ENCODE measurements at places on chromosomes 7 and 10.

DNA sequence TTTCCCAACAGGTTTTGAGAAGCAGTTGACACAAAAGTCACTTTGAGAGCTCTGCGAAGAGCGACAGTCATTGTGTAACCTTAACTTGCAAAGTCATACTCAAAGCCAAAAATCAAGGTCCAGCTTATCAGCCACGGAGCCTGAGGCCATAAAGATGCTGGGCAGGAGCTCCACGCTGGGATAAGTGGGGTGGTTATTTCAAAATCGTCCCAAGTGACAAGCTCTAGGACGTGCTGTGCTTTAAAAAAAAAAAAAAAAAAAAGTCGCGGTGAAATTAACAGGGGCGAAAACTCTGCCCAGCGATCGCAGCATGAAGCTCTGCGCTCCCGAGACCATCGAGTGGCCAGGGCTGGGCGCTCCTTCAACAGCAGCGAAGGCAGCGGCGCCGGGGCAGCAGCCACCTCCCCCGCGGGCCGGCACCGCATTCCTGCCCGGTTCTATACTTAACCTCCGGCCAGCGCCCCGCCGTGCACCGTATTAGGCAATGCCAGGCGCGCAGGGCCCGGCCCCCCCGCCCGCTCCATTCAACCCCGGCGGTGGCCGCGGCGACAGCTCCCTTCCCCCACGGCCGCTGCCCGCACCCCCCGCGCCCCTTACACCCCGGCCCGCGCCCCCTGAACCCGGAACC lies 657 bp downstream of the HACD1 start:
- DNase-seq: peak; percentile 13

- DNase-seq: no peak
Measured at GRCh38 chr7:42843205-42843800, 68.6 kb downstream of the C7orf25 start.

DNA sequence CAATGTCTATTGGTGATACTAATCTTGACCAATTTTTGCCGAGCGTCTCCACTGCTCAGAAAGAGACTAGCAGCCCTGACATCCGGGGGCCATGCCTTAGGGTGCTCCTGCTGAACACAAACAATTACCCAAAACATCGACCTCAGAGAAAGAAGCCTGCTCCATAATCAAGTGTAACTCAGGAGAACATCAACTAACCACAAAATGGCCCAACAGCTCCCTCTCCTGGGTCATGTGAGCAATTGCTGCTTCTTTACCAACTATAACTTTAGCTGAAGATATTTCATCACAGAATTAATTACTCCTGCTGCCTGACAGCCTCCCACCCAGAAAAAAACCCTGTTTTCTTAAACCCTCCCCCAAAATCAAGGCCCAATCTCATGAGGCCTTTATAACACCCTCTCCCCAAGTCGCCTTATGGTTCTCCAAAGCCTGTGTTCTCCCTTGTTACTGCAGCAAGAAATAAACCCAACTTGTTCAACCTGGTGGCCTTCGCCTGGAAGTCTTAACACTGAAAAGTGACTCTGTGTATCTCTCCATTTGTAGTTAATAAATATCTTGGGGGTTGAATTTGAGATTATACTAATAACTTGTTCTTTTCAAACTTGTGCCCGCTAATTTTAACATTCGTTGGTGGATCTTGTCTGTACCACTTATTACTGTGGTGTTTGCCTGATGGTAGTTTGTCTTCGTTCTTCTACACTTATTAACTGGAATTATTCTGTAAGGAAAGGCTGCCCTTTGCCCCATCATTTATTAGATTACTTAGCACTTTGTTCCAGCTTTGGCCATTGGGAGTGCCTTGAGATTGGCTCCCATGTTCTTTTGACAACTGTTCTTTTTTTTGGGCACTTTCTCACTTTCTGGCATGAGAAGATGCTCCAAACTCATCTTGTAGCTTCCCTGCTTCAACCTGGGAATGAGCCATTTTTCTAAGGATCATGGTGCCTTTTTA lies 21.2 kb upstream of the RAMP3 start:
- peak; percentile 11 for DNase-seq

DNA sequence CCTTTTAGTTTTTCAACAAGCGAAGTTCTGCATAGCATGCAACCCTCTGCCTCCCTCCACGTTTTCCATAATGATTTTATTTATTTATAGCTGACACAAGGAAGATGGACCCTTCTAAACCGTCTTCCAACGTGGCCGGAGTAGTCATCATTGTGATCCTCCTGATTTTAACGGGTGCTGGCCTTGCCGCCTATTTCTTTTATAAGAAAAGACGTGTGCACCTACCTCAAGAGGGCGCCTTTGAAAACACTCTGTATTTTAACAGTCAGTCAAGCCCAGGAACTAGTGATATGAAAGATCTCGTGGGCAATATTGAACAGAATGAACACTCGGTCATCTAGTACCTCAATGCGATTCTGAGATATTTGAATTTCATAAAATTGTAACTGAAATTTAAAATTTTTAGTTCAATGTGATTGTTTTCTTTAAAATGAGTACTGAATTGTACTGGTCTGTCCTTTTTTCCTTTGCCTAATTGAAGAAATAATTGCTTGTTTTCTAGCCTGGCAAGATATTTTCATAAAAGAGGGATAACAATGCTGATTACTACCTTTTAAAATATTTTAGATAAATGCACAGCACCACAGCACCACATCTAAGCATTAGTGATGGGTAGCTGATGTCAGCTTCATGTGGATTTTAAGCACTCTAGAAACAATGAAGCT lies 41.5 kb upstream of the SLC39A12 start:
- no peak for DNase-seq

DNA sequence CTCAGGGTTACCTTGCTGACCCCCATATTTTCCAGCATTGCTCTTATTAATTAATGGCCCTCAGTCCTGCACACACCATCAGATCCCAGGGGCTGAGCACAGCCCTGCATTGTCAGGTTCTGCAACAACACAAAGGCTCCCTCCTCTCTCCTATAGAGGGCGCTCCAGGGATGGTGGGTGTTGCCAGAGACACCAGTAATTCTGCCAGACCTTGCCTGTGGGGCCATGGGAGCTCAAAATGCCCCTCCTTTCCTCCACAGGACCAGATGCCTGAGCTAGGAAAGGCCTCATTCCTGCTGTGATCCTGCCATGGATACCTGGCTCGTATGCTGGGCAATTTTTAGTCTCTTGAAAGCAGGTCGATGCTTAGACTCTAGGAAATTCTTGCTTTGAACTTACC lies 42.8 kb upstream of the PRSS58 start:
- DNase-seq: no peak

GRCh38 chr7:50352282-50352681 lies 47.8 kb downstream of the IKZF1 start:
- no peak for DNase-seq

- no peak for DNase-seq
Measured at GRCh38 chr7:68613897-68614296, 984.4 kb upstream of the AUTS2 start.

- DNase-seq: no peak
Measured at GRCh38 chr10:85926986-85927385, 439.6 kb downstream of the GRID1 start.

- DNase-seq: no peak
Measured at GRCh38 chr10:59270492-59270891, 91.9 kb downstream of the FAM13C start.

- no peak for DNase-seq
Measured at GRCh38 chr10:27158421-27158820, 3.3 kb downstream of the MASTL start.

- DNase-seq: no peak
Measured at GRCh38 chr7:117444646-117445045, 17.4 kb upstream of the ASZ1 start.

DNA sequence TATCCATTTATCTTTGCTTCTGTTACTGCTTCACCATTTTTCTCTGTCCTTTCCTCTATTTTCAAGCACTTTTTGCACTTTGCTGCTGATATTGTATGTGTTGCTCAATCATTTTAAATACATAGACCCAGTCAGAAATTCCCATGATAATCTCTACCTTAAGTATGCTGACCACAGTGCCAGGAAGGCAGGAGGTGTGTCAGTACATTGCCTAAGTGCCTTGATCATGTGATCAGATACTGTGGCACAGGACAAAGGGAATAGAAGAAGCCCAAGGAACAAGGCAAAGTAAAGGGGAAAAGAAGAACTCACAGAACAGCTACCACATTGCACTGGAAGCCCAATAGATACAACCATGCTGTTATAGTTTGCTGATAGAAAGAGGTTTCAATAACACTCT lies 53.7 kb upstream of the CD36 start:
- no peak for DNase-seq

DNA sequence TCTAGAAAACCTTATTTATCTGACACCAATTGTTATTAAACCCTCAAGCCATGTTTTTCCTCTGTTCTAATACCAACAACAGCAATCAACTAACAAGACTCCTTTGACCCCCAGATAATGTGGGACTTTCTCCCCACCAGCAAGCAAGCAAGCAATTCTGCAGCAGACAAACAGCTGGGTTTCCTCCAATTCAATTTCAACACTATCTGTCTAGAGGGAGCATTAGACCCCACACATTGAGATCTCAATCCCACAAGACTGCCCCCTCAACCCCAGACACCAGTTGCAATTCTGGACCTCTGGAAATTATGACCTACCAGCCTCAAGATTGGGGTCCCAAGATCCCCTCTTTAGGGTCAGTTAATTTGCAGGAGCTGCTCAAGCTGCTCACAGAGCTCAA lies 89.4 kb upstream of the TMEM26 start:
- DNase-seq: no peak

GRCh38 chr7:117271566-117271965 lies 51.3 kb downstream of the WNT2 start:
- no peak for DNase-seq

- DNase-seq: no peak
Measured at GRCh38 chr10:103641326-103641725, 147.8 kb downstream of the NEURL1 start.

DNA sequence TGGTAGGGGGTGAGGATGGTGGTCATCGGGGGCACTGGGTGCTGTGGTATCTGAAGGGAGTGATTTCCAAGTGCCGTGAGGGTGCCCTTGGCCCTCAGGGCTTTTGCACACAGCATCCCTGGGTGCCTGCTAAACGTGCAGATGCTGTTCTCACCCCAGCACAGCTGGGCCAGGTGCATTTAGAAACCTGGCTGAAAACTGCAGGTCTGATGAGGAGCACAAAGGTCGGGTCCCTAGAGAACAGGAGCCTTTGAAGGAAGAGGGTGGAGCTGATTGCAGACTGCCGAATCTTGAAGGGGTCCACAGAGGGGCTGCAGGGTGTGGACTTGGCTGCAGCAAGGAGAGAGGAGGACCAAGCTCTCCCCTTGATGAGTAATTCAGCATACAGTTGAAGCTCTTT lies 32.0 kb downstream of the ZMIZ1 start:
- no peak for DNase-seq
